Neural crest cell (in vitro differentiated cells): ENCODE measurements at places on chromosomes 11 and 22.

GRCh38 chr11:23903044-23903704, 593.7 kb upstream of the LUZP2 start:
- DNase-seq = no peak

GRCh38 chr11:132456751-132457328, 1075.5 kb downstream of the OPCML start:
- no peak for DNase-seq

GRCh38 chr11:46808799-46809431, 37.2 kb downstream of the CKAP5 start:
- DNase-seq = no peak

- DNase-seq = peak; percentile 38
These were observed at the start of gene MIAT for GRCh38 chr22:26656891-26657851. Gene MIAT, plus strand, starts transcription at chr22:26657588.

- DNase-seq = no peak
These were observed 1862.9 kb upstream of the RAG2 start for GRCh38 chr11:38460896-38461295.

GRCh38 chr11:120212259-120212878, 1.5 kb downstream of the OAF start:
- DNase-seq = no peak

DNA sequence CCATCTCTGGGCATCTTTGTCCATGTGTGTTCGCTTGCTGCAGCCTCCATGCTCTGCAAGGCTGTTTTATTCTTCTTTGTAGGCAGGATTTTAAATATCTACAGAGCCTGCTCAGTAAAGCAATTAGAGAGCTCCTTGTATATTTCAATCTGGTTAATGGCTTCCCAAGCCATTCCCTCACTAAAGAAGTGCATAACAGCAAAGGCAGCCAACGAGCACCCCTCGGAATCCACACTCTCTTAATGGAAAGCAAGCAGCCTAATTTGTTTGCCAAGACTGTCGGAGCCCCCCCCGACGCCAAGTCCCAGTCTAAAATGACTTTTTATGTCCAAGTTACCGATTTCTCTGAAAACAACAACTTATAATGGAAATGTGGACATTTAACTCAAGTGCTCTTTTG, 123.6 kb downstream of the ARL14EP start:
- no peak for DNase-seq

- no peak for DNase-seq
These were observed 60.1 kb downstream of the SOX6 start for GRCh38 chr11:16296273-16296672.
